ENCODE measurements at places on chromosomes 6 and 20.

GRCh38 chr6:154675602-154676088 lies 57.6 kb upstream of the SCAF8 start:
- DNase-seq, result peak; percentile 67

- no peak for DNase-seq
Measured at GRCh38 chr20:50153153-50153499, 397 bp downstream of the PEDS1 start.

GRCh38 chr20:675453-676314 lies at the start of gene SCRT2:
Gene SCRT2, minus strand, starts transcription at chr20:675802. Its CDS starts 201 bp downstream, at chr20:675601.
- DNase-seq, result peak; percentile 15

GRCh38 chr6:16548121-16548520 lies 213.1 kb downstream of the ATXN1 start:
- no peak for DNase-seq

GRCh38 chr6:56911847-56912246 lies 43.1 kb upstream of the BEND6 start:
- DNase-seq, result no peak

DNA sequence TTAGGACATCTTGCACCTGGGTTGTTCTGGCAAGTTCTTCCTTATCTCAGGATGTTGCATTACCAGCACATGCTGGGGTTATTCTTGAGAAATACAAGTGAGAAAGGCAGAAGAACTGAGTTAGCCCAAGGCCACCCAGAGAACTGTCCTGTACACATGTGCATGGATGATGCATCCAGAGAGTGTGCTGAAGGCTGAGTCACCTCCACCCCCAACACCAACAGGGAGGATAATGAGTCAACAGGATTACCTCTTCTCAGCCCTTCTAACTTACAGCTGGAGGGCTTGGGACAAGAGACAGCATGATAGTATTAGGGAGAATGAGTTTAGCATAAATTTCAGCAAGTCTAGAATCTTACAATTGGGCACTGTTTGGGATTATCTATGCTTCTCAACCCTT lies 8.5 kb downstream of the SCGN start:
- DNase-seq, result no peak

GRCh38 chr20:58469616-58470015 lies 45.6 kb downstream of the APCDD1L start:
- DNase-seq, result no peak

DNA sequence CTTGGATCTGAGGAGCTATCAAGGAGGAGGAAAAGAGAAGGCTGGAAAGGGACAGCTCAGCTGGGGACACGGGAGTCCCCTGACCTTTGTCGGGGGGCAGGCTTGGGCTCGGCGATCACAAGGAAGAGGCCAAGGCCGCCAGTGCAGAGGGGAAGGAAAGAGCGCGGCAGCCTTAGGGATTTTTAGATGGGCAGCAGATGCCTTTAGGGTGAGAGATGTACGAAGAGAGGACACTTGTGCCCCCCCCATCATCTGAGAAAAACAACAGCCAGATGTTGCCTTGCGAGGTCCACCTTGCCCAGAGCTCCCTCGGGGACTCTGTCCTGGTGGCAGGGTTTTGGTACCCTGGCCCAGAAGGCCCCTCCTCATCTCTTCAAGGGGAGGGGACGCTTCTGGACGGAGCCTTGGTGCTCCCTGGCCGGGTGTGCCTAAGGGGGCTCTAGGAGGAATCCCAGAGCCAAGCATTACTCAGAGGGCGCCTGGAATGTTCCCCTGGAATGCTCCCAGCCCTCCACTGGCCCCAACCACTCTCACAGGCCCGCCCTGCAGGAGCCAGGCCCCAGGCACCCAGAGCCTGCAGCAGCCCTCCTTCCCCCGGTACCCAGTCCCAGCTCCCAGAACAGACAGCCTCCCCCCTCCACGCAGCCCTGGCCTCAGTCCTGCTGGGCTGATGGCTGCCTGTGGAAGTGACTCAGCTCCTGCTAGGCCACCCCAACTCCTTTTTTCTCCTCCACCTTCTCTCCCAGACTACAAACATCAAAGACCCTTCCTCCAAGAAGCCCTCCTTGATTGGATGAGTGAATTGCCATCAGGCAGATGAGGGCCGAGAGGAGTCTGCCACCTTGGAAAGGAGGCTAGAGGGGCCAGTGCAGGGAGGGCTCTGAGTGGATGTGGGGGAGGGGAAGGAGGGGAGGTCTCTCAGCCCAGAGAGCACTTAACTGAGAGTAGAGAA lies 1.8 kb downstream of the ADAM33 start:
- no peak for DNase-seq

DNA sequence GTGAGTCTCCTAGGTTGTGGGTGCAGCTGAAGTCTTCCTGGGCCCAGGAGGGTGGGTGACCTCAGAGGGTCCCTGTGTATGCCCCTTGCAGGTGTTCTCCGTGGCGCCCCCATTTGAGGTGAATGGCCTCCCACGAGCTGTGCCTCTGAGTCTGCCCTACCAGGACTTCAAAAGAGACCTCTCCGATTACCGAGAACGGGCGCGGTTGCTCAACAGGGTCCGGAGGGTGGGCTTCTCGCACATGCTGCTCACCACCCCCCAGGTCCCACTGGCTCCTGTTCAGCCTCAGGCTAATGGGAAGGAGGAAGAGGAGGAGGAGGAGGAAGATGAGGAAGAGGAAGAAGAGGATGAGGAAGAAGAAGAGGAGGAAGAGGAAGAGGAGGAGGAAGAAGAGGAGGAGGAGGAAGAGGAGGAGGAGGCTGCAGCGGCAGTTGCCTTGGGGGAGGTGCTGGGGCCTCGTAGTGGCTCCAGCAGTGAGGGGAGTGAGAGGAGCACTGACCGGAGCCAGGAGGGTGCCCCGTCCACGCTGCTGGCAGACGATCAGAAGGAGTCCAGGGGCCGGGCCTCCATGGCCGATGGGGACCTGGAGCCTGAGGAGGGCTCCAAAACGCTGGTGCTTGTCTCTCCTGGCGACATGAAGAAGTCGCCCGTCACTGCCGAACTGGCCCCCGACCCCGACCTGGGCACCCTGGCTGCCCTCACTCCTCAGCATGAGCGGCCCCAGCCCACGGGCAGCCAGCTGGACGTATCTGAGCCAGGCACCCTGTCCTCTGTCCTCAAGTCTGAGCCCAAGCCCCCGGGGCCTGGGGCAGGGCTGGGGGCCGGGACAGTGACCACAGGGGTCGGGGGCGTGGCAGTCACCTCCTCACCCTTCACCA lies 15.2 kb upstream of the SLC22A7 start:
- DNase-seq, result no peak

DNA sequence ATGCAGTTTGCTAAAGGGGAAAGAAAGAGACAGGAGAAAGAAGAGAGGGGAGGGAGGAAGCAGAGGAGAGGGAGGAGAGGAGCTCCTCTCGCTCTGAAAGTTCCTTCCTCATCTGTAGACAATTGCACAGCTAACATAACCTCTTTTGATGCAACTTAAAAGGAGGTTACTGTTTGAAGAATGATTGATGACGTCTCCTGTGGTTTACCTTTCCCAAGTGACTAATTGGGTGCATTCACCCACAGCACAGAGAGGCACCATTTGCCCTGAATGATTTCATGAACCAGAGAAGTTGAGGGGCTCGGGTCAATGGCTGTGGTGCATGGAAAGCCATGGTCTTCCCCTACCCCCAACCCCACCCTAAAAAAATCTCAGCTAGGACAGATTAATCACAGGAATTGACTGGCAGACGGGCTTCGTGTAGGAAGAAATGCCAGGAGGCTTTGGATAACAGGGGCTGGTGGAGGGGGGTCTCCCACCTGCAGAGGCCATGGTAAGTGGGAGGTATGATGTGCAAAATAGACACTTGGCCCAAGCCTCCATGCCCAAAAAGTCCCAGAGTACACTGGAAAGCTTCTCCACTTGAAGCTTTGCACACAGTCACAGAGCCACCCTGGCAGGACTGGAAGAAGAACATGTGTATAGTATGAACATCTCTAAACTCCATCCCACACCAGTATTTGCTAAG lies 213.7 kb downstream of the ANKRD60 start:
- DNase-seq, result no peak

DNA sequence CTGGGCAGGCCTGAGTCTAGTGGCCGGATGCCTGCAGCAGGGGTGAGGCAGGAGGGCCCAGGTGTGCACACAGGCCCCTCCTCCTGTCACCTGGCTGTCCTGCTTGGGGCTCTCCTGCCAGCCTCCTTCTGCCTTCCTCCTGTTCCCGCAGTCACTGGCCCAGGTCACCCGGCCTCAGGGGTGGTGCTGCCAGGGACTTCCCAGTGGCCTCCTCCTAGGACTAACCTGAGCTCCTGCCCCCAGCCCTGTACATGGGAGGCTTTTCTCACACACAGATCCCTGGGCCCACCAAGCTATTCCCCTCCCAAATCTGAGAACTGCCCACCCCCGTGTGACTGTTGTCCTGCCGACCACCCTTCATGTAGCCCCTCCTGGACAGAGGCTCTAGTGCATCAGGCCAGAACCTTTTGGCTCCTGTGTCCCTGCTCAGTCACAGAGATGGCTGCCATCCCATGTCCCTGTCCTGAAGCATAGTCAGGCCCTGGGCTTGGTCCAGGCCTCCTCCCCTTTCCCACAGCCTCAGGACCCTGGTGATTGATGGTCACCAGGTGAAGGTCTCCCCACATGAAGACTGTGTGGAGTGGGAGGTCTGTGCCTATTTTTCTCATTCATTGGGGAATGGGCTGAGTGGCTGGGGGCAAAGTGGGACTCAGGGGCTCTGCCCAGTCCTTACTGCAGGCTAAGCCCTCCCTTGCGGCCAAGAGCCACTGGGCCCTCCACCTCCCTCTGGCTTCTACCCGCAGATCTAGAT lies 1.1 kb upstream of the ULBP1 start:
- no peak for DNase-seq

- no peak for DNase-seq
Measured at GRCh38 chr6:159805440-159806020, 5.5 kb downstream of the PNLDC1 start.

- DNase-seq, result peak; percentile 33
Measured at GRCh38 chr20:35490736-35491181, 35.4 kb downstream of the CEP250 start.

GRCh38 chr6:55643861-55644260 lies 64.9 kb upstream of the HMGCLL1 start:
- DNase-seq, result no peak

DNA sequence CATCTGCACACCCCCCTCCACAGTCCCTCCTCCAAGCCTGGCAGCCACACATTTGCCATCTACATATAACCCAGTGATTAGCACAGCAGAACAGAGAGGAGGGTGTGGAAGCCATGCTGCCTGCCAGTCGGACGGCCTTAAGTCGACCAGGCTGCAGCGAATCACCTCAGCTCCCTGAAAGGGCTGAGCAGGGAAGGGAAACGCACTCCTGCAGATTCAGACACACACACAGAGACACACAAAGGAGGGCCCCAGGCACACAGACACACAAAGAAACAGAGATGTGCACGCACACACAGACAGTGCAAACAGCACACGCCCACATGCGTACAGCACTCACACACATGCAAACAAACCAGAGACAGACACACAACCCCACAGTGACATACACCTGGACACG lies 11.2 kb upstream of the SIRPA start:
- DNase-seq, result no peak

GRCh38 chr6:36289281-36289878 lies 19.5 kb downstream of the PNPLA1 start:
- no peak for DNase-seq

GRCh38 chr6:15287670-15288375 lies 42.0 kb downstream of the JARID2 start:
- DNase-seq, result no peak

GRCh38 chr6:151722342-151722741 lies 85.1 kb upstream of the ESR1 start:
- no peak for DNase-seq

GRCh38 chr6:150118203-150118602 lies 24.6 kb upstream of the PPP1R14C start:
- DNase-seq, result no peak

- DNase-seq, result no peak
Measured at GRCh38 chr6:79671600-79672266, 40.6 kb downstream of the SH3BGRL2 start.

DNA sequence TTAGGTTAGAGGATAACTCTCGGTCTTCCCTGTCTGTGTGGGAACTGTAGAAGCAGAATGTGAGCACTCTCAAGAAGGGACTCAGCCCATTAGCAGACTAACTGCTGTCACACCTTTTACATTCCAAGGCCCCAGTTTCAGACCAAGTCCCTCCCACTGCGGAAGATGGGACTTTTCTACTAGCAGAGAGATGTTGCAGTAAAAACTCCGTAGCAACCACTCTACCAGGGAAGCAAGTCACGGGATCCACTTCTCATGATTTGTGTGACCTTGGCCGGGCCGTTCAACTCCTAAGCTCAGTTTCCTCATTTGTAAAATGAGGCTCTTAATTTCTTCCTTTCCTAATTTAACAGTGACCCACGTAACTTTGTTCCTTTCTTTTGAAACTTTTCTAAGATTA lies 77.1 kb upstream of the SLC4A11 start:
- no peak for DNase-seq

GRCh38 chr20:51700809-51701285 lies 67.3 kb downstream of the ATP9A start:
- no peak for DNase-seq

DNA sequence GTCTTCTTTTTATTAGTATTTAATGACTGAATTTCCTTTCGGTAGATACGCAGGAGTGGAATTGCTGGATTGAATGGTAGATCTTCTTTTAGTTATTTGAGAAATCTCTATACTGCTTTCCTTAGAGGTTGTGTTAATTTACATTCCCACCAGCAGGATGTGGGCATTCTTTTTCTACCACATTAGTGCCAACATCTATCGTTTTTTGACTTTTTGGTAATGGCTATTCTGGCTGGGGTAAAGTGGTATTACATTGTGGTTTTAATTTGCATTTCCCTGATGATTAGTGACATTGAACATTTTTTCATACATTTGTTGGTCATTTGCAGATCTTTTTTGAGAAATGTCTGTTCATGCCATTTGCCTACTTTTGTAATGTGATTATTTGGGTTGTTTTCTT lies 37.1 kb downstream of the SUMO4 start:
- no peak for DNase-seq

DNA sequence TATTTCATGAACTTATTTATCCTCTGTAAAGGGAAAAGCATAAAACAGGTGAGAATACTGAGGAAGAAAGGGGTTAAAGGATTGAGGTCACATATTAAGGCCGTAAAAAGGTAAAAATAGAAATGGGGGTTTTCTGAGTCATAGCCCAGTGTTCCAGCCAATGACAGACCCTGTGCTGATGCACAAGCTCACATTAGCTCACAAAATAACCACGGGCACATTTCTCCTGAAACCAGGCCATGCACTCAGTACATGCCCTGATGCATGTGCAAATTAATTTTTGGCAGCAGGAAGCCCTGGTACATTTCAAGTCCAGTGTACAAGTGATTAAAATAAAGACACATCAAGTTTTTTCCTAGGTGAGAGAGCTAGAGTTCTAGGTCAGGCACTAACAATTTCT lies 194.4 kb downstream of the TMEM200A start:
- no peak for DNase-seq

DNA sequence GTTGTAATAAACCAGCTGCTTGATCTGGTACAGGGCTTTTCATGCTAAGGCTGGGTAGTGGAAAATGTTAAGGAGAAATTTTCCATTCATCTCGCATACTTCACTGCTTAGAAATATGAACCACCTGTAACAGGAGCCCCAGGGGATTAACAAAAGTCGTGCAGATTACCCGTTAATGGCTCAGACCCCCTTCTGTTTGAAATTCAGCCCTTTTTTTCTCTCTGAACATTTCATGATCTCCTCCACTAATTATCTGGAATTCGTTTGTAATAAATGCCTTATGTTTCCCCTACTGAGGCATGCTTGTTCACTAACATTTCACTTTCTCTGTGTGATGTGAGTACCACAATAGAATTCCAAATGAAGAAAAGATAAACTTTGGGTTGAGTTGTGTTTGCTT lies 336.4 kb upstream of the HSF2 start:
- no peak for DNase-seq

Measured in stimulated activated CD4-positive, alpha-beta T cell treated with anti-CD3 and anti-CD28 coated beads, TNF-alpha, amount 100 ng/mL, for 1 hour (primary cell).